ENCODE measurements at places on chromosomes 4 and X. TPM values are rescaled to one million over a fixed set of nuclear protein-coding genes. Genes with fewer than 3 reads are reported as not detected.

The HTN3 gene
- not detected for total RNA-seq

The TMEM255A gene
- 1.0 TPM for total RNA-seq

The MAGEC1 gene
- total RNA-seq: not detected

The MAOA gene
- 159 TPM for total RNA-seq

DNA sequence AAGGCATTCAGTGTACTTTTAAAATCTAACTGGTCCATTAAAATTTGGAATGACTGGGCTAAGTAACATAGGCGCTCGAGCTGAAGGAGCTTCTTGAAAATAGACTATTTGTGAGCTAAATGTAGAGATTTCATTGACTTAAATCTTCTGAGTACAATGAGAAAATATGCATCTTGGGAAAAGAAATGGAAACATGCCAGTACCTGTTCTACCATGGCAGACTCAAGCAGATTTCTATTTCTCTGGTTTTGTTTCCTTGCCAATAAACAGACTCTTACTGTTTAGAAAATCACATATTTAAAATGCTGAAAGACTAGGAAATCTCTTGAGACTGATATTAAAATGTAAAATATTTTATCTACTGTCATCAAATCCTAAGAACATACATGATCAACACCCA lies 678.1 kb downstream of the FAT4 start:
- H3K4me1 ChIP-seq: no peaks in the 10 kb centered on the region
- H3K27ac ChIP-seq: no peak overlapping the region
- H3K36me3 ChIP-seq: no peaks in the 10 kb centered on the region
- H3K27me3 ChIP-seq: no peaks in the 10 kb centered on the region

- no peak overlapping the region for H3K27ac ChIP-seq
- H3K4me3 ChIP-seq: no peak overlapping the region
- no peaks in the 10 kb centered on the region for H3K27me3 ChIP-seq
- DNase-seq: no peak
- peaks cover 17% of the 10 kb centered on the region for H3K4me1 ChIP-seq
These were observed 18.5 kb downstream of the TBC1D14 start for GRCh38 chr4:6928081-6928480.

GRCh38 chrX:156001001-156001666 lies 3.6 kb downstream of the IL9R start:
- H3K27ac ChIP-seq: no peak overlapping the region
- H3K36me3 ChIP-seq: no peaks in the 10 kb centered on the region
- no peak for DNase-seq
- H3K4me1 ChIP-seq: no peaks in the 10 kb centered on the region

DNA sequence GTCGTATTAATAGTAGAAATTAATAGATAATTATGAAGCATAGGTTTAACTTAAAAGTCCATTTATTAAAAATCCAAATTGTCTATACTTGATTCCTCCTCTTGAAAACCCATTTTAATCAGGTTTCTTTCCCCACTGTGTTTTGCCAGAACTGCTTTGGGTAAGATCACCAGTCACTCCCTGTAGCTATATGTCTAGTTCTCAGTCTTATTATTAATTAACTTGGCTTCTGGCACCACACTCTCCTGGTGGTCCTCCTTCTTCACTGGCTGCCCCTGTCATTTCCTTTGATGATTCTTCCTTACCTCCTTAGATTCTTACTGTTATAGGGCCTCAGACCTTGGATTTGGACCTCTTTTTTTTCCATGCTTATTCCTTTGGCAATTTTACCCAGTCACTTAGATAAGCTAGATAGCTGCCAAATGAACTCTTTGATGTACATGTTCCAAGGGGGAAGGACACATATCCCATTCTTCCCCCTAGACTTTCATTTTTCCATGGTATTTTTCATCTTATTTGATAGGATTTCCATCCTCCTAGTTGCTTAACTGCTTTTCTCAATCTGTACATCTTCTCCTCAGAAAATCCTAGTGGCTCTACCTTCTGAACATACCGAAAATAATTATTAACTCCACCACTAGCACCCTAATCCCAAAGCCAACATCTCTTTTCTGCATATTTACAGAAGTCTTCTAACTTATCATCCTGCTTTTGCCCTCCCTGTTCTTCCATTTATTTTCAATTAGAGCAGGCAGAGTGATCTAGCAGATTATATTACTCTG lies 24.5 kb downstream of the GIMD1 start:
- no peak overlapping the region for H3K4me3 ChIP-seq
- H3K4me1 ChIP-seq: no peaks in the 10 kb centered on the region
- H3K27me3 ChIP-seq: no peaks in the 10 kb centered on the region
- peaks cover 46% of the 10 kb centered on the region for H3K36me3 ChIP-seq
- no peak for DNase-seq
